ENCODE measurements at places on chromosomes 11 and 22.

- no peak for DNase-seq
These were observed 18.4 kb upstream of the SMPD1 start for GRCh38 chr11:6371825-6372224.

DNA sequence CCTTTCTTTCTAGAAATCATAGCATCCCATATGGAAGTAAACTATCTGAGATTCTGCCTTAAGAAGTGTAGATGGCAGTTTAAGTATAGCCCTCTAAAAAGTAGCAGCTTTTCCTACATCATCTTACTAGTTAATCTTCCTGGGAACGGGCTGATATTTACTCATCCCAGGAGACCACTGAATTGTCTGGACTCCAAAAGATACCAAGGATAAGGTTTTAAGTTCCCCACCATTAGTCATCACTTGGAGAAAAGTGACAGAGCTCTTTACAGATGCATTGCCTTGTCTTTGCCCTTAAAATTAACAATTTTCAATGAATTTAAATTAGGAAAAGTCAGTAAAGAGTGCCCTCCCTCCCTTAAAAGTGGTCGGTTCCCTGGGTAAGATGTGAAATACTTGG, 129.5 kb downstream of the MAML2 start:
- peak; percentile 47 for DNase-seq

- peak; percentile 24 for DNase-seq
These were observed 7.4 kb downstream of the CNTF start for GRCh38 chr11:58629857-58630256.

DNA sequence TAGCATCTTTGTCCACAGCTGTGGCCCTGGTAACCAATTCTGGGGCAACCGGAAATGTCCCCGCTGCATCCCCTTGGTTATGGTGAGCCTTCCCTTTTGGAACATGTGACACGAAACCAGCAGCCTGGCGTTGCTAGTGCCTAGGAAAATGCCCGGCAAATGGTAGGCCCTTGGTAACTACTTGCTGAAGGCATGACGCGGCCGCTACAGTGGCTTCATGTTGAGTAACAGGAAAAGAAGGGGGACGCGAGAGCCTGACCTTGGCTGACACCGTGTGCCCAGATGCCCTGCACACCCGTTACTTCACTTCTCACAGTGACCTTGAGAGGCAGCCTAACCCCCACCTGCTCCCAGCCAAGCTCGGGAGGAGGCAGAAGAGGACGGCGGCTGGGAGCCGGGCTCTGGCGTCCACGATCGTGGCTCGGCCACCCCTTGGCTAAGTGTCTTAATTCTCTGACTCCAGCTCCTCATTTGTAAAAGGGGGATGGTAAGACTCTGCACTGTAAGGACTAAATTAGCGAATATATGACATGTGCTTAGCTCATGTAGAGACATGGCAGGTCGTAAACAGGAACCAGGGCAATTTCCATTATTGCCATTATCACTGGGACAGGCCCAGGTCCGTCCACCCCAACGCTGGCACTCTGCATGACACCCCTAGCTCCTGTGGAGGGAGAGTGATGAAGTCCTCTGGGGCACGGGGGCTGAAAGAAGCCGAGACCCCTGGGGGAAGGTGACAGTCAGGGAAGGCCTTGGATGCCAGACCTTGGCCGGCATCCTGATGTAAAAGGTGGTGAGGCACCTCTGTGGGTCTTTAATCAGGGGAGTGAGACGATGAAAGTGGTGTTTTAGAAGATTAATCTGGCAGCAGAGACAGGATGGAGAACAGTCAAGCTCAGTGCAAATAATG, 18.9 kb downstream of the IFT27 start:
- no peak for DNase-seq

- DNase-seq, result no peak
These were observed 104.5 kb upstream of the RCN1 start for GRCh38 chr11:31986201-31986889.

- DNase-seq, result no peak
These were observed 32.1 kb downstream of the GDPD5 start for GRCh38 chr11:75493626-75494025.

DNA sequence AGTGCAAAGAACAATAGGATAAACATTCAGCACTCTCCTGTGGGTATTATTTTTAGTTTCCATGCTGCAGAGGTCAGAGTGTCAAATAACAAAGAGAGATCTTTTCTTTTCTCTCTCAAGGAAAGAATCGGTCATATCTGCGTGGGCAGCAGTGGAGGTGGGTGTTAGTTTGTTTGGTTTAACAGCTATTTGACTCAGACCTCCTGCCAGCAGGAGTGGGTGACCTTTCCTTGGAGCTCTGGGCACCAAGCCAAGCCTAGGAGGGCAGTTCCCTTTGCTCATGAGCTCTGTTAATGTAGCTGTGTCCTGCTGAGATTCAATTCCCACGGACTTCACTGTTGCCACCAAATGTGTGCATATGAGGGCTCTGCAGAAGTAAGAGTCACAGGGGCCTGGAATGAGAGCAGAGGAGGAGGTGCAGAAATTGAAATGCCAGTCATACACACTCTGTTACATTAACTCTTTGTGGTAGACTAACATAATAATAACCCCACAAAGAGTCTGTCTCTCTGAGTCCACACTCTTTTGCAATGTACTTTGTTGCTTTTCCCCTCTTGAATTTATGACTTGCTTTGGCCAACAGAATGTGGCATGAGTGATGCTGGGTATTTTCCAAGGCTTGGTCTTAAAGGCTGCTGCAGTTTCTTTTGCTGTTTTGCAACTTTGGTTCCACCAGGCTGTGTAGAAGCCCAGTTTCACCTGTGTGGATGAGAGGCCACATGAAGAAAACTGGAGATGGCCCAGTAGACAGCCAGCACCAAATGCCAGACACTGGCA, 76.0 kb upstream of the GRK3 start:
- DNase-seq, result peak; percentile 39

GRCh38 chr11:17846852-17847453, 112.4 kb downstream of the KCNC1 start:
- no peak for DNase-seq

- DNase-seq, result peak; percentile 29
These were observed 889 bp upstream of the DMC1 start for GRCh38 chr22:38570779-38571364.

DNA sequence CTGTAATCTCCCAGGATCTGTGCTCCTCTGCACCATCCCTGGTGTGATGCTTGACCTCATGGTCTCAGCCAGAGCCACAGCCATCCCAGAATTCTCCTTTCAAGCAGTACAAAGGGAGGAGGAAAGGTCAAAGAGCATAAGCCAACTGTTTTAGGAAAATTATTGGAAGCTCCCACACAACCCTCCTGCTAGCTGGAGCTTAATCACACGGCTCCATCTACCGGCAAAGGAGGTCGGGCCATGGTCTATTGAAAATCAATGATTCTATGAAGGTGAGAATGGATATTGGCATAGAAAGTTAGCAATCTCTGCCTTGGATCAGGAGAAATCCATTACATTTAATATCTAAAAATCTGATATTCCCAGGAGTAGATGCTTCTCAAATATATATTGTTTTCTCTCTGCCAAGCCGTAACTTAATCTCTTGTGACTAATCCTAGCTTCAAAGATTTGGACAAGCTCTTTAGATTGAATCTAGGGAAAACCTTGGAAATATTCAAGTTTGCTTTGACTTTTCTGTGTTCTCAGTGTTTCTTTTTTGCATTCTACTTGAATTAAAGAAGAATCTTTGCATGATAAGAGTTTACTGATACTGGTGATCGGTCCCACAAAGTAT, 259.6 kb downstream of the NTM start:
- DNase-seq, result no peak

DNA sequence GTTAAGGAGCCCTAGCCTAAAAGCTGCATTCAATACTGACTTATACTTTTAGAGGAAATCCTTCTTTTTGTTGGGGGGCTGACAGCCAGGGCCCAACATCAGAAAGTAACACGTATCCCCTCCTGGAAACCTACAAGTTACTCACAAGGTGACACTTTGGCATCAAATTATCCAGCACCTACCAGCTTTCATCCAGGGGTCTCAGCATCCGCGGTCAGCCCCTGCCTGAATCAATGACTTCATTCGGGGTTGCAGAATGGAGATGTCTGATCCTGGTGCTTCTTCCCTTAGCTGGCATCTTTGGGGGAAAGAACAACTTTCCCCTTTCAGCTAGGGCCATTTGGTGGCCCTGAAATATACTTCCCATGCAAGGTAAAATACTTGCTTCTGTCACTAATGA, 5.3 kb upstream of the NAP1L4 start:
- DNase-seq, result no peak

GRCh38 chr22:47902646-47903180, 1140.3 kb downstream of the TBC1D22A start:
- DNase-seq, result no peak

GRCh38 chr11:77619576-77620198, 17.9 kb downstream of the CLNS1A start:
- DNase-seq, result no peak

GRCh38 chr22:17199003-17199731, 20.1 kb downstream of the ADA2 start:
- no peak for DNase-seq

DNA sequence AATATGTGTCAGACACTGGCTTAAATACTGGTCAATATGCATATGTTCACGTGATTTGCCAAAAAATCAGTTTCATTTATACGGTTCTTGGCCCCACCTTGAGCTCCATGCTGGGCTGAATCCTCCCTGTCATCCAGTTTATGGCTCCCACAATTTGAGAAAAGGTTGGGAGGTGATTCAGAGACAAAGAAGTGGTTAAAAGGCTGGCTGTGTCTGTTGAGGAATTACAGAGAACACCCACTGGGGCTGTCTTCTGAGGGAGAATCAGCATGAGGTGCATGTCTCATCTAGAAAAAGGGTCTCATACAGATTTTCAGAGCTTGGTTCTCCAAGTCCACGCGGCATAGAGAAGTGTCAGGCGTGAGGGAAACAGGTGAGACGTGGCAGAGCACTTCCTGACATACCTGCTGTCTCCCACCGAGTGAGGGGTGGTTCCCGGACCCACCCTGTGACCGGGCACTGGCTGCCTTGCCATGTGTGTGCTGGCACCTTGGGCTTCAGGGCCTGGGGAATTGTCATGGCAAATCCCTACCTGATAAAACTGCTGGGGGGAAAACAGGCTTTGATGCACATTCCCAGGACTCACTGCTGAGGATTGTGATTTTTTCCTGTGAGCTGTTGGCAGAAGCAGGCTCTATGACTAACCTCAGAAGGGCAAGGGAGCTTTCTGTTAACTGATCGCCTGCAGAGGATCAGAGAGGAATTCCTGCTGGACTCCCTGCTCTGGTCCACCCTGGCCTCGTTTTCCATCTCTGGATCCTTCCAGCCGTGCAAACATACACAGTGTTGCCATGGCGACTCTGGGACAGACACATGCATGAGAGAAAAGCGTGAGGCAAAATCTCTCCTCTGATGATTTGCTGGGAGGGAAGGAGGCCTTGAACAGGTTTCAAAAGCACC, 223.6 kb downstream of the ADAMTS15 start:
- DNase-seq, result no peak

GRCh38 chr11:10478574-10479550, 23.8 kb downstream of the AMPD3 start:
- no peak for DNase-seq

DNA sequence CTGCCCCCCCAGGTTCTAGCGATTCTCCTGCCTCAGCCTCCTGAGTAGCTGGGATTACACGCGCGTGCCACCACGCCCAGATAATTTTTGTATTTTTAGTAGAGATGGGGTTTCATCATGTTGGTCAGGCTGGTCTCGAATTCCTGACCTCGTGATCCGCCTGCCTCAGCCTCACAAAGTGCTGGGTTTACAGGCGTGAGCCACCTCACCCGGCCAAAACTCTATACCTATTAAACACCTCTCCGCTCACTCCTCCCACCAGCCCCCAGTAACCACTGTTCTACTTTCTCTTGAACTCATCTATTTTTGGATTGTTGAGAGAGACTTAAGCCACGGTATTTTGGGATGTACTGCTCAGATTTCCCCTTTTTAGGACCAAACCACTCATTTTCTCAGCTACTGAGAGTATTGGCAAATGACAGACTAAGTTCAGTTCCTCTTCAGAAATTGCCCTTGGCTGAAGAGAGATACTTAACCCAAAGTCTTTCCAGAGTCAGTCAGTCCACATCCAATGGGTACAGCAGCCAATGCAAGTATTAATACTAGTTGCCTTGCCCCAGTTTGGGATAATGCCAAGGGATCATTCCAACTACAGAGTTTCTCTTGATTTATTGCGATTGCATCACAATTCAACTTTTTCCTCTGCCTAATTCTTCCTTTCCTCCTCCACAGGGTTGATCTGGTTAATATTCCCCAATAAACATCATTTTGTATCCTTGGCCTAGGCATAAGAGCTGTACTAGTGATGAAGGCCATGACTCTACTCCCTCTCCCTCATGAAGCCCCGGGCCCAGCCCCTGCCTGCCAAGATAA, 36.8 kb upstream of the CSTF3 start:
- no peak for DNase-seq

GRCh38 chr22:24440270-24440717, 12.9 kb downstream of the ADORA2A start:
- DNase-seq, result no peak

DNA sequence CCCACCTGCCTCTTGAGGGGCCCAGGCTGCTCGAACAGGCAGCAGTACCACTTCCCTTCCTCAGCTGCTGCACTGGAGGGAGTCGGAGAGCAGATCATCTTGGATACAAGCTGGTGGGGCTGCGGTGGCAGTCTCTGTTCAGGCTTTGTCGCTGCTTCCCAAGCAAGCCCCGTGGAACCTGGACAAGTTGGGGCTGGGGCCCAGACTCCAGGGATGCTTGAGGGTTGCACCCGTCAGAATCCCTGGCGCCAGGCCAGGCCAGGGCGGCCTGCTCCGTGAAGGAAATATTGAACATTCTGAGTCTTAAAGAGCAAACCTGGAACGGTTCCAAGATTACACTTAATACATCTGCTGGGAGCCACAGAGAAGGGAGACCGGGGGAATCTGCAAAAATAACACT, 310.1 kb upstream of the SORL1-AS1 start:
- DNase-seq, result no peak

DNA sequence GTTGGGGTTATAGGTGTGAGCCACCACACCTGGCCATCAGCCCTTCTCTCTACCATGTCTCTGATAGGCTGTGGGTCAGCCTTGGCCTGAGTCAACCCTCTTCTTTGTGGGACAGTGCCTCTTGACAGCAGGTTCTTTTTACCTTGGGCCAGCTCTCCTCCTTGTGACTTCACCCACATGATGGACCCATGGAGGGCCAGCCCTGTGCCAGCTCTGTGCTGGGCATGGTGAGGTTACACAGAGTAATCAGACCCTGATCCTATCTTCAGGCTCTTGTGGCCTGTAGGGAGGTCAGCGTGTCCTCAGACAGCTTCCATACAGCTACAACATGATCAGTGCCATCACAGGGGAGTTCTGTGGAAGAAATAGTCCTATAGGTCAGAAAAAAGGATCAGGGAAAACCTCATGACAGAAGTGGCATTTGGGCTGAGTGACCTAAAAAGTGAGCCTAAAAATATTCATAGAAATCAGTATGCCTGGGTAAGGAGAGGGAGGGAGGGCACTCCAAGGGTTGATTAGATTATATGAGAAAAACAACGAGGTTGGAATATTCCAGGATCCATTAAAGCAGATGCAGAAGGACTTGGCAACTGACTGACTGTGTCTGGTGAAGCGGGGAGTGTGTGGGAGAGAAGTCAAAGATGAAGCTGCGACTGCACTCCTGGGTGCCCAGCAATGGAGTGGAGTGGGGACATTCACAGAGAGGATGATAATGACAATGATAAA, 17.1 kb downstream of the OTOG start:
- no peak for DNase-seq
